Bronchus fibroblast of lung (primary cell): ENCODE measurements at places on chromosomes 5 and 9. TPM values are rescaled to one million over a fixed set of nuclear protein-coding genes. Genes with fewer than 3 reads are reported as not detected.

The NEUROG1 gene
- not detected in 2 replicates for total RNA-seq

The PCDHA1 gene
- not detected in 2 replicates for total RNA-seq

The FAM163B gene
- total RNA-seq = not detected in 2 replicates

The SPATA31D4 gene
- not detected in 2 replicates for total RNA-seq

The CHSY3 gene
- 1.8 and 2.4 TPM in 2 replicates for total RNA-seq

The TMEM161B gene
- total RNA-seq = 4.8 and 6.1 TPM in 2 replicates

The EMB gene
- 0.74 and 1.0 TPM in 2 replicates for total RNA-seq

The CTSV gene
- total RNA-seq = 0.89 and 1.0 TPM in 2 replicates

The DRD1 gene
- not detected in 2 replicates for total RNA-seq

The IFNA21 gene
- total RNA-seq = not detected in 2 replicates

The ZNF367 gene
- total RNA-seq = 3.9 and 5.2 TPM in 2 replicates

The ATG12 gene
- 48.2 and 52.3 TPM in 2 replicates for total RNA-seq

The TRIM36 gene
- total RNA-seq = 0.67 and 1.5 TPM in 2 replicates

The BRINP1 gene
- not detected in 2 replicates for total RNA-seq

The JMY gene
- 2.4 and 2.5 TPM in 2 replicates for total RNA-seq

The SMIM27 gene
- total RNA-seq = 6.8 and 7.7 TPM in 2 replicates

The GMCL2 gene
- total RNA-seq = not detected in 2 replicates

The LCN10 gene
- total RNA-seq = not detected in 2 replicates

The SLC44A1 gene
- 18.7 and 19.5 TPM in 2 replicates for total RNA-seq

The SLC6A19 gene
- not detected in 2 replicates for total RNA-seq
